ENCODE measurements at places on chromosomes 4 and X.

GRCh38 chr4:19195696-19196095, 1056.0 kb upstream of the SLIT2 start:
- DNase-seq = no peak

GRCh38 chr4:117783716-117784115, 250.6 kb upstream of the NDST3 start:
- no peak for DNase-seq

GRCh38 chrX:97563531-97564133, 679.9 kb downstream of the RPA4 start:
- peak; percentile 59 for DNase-seq

DNA sequence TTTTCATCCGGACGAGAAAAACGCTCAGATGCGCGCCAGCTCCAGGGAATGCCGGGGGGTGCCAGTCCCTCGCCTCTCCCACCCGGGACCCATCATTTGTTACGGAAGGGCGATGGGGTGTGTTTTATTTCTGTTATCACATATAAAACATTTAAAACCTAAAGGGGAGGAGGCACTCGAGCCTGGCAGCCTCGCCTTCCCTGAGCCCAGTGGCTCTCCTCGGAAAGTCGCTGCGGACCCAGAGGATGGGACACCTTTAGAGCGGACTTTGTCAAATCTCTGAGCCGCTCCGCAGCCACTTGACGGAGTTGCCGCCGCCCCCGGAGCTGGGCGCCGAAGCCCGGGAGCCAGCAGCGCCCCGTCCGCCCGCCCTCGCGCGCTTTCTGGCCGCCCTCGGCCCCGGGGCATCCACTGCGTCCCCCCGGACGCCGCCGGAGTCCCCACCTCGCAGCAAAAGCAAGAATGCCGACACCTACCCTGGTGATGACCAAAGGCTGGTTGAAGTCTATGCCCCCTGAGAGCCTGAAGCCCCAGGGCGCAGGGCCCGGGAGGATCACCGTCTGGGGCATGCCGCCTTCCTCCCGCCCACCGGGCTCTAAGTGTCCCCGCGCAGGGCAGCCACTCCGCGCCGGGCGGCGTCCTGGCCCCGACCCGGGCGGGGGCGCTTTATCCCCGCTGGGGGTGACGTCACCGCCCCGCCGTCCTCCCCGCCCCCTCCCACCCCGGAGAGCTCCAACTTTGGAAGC, at the start of gene PDLIM3:
Gene PDLIM3, minus strand, starts transcription at position 642 of the 746 bp plus-strand sequence. Its CDS starts 73 bp downstream, at position 569.
- DNase-seq = no peak

DNA sequence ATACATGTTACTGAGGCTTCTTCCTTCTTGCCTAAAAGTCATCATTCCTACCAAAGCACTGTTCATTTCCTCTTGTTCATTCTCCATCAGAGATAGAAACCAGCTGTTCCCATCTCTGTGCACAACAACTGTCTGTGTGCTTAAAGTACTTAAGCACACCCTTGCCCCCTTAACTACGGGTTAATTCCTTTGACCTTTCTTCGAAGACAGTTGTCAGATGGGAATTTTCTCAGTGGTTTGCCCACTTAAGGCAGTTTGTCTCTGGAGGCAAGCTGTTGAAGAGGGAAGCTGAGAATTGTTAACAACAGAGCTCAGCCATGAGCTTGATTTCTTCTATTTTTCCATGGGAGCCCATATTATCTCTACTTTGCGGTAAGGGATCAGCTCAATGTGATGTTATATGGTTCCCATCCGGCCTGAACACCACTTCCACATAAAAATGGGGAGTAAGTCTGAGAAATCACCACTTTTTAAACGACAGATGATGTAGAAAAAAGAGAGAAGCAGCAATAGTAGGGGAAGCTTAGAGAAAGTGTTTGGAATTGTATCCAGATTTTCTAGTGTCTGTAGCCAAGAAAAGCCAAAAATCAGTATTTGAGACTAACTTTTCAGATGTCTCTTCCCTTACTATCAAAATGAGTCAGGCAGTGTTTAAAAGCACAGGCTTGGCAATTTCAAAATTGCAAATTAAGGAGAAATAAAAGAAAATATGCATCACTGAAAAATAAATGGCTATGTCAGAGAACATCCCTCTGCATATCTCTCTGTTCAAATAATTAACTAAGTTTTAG, 194.4 kb downstream of the SLIT2 start:
- no peak for DNase-seq

DNA sequence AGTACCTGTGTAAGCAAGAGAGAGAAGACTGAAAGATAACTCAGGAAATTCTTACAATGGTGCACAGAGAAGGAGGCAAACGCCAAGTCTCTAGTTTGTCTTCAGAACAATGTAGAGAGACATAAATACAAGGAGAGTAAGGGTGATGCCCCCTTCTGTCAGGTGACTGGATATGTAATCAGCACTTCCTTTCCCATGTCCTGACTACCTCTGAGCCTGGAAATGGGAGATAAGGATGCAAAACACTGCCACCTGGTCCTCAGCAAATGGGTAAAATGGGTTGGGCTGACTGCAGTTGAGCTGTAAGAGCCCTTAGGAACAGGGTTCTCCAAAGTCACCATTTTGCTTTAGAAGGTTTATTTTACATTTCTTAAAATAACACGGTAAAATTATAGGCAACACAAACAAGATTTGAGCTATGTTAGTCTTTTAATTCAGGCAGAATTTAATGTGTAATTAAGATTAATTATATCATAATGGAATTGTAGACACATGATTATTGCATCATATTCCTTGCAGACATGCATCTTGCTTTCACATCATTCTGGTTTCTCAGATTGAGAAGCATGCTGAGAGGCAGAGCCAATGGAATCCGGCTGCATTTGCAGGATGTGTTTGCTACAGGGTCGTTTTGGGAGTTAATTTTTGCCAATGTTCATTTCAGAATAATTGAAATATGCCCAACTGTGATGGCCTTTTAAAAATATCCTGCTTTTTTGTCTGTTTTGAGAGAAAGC, 37.2 kb upstream of the ARX start:
- no peak for DNase-seq

DNA sequence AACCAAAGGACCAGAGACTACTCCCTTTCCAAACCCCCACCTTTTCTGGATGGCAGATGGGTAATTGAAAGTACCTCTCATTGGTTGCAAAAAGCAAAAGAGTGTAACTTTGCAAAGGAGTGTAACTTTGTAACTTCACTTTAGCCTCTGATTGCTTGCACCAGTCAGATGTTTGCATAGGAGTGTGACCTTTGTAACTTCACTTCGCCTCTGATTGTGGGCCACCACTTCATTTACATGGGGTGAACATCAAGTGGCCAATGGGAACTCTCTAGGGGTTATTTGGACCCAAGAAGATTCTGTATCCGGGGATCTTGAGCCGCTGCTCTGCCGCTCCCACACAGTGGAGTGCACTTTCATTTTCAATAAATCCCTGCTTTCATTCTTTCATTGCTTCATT, 9.9 kb upstream of the SLC25A43 start:
- no peak for DNase-seq

DNA sequence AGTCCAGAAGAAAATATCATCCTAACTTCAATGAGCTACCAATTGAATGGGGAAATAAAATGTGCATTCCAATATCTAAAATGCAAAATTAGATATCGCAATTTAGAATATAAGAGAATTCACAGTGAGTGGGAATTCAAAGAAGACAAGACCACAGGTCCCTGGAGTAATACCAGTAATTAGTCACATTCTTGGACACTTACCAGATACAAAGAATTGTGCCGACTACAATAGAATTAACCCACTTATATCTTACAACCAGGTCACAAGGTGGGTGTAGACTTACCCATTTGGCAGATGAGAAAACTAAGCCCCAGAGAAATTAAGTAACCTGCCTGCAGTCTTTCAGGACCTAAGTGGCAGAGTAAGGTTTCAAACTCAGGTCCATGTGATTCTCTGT, 84.3 kb upstream of the C1QTNF7 start:
- no peak for DNase-seq

GRCh38 chrX:67543818-67544217, at the start of gene AR:
TSS of gene AR (plus strand) at chrX:67544021. CDS start at chrX:67545147, 1,126 bp downstream.
- DNase-seq = no peak

- no peak for DNase-seq
Observed at GRCh38 chr4:123480706-123481418, 84.3 kb downstream of the SPRY1 start.

GRCh38 chr4:156999175-156999517, 27.5 kb upstream of the PDGFC start:
- peak; percentile 28 for DNase-seq

GRCh38 chrX:15973299-15973698, 118.7 kb upstream of the AP1S2 start:
- peak; percentile 58 for DNase-seq

GRCh38 chrX:136157187-136157586, 9.9 kb downstream of the FHL1 start:
- DNase-seq = peak; percentile 2

DNA sequence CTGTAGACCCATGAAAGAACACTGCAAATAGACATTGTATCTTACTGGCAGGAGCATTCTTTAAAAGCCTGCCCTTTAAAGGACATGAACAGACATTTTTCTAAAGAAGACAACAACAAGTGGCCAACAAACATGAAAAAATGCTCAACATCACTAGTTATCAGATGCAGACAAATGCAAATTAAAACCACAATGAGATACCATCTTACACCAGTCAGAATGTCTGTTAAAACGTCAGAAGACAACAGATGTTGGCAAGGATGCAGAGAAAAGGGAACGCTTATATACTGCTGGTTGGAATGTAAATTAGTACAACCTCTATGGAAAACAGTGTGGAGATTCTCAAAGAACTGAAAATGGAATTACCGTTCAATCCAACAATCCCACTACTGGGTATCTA, 77.2 kb downstream of the ATP10D start:
- no peak for DNase-seq

DNA sequence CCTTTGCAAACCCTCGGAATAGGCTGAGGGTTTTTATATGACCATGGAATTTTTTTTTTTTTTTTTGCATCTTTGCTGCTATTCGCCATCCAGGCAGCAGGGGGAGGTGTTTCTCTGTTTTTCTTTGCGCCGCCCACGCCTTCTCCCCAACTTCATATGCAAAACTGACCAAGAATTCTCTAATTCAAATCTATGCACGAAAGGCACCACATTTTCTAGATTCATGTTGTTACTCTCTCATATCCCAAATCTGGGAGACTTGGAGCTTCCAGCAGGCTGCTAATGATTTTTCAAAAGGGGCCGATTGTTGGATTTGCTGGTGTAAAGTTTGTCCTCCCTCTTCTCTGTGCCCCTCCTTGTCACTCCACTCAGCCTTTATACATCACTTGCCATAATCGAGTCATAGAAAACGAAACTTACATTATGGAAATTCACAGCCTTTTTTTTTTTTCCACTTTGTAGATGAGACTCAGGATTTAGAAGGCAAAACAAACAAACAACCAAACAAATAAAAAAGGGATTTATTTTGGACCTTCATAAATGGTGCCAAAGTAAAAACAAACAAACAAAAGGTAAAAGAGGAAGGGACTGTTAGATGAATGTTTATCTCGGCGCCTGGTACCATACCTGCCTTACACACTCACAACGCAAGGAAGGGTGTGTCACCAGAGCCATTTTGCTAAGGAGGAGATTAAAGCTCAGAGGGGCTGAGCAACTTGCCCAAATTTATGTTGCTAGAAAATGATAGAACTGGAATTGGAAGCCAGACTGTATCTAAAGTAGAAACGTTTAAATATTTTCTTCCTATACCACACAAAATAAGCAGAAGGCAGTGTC, 29.3 kb upstream of the BOD1L1 start:
- DNase-seq = peak; percentile 78

GRCh38 chr4:88989990-88990389, 67.0 kb downstream of the FAM13A start:
- DNase-seq = no peak

DNA sequence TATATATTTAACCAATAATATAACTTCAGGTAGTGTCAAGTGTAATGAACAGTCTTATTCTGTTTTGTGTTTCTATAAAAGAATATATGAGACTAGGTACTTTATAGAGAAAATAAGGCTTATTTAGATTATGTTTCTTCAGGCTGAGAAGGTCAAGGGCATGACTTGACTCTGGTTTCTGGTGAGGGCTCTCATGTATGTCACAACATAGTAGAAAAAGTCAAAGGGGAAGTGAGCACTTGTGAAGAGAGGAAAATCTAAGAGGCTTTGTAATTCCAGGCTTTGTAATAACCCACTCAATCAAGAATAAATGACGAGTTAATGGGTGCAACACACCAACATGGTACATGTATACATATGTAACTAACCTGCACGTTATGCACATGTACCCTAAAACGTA, 27.6 kb downstream of the PRR32 start:
- no peak for DNase-seq

DNA sequence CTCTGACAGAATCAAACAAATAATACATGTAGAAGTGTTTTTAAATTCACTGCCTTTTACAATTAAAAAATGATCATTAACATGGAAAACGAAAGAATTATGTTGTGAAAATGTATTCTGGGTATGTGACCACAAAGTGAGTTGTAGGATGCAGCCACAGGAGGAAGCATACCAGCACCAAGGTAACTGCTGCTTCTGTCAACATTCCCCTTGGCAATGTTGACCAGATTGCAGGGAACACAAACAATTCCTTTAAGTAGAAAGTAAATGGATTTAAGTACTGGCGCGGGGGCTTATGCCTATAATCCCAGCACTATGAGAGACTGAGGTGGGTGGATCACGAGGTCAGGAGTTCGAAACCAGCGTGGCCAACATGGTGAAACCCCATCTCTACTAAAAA, 1877.9 kb upstream of the PCDH7 start:
- no peak for DNase-seq

DNA sequence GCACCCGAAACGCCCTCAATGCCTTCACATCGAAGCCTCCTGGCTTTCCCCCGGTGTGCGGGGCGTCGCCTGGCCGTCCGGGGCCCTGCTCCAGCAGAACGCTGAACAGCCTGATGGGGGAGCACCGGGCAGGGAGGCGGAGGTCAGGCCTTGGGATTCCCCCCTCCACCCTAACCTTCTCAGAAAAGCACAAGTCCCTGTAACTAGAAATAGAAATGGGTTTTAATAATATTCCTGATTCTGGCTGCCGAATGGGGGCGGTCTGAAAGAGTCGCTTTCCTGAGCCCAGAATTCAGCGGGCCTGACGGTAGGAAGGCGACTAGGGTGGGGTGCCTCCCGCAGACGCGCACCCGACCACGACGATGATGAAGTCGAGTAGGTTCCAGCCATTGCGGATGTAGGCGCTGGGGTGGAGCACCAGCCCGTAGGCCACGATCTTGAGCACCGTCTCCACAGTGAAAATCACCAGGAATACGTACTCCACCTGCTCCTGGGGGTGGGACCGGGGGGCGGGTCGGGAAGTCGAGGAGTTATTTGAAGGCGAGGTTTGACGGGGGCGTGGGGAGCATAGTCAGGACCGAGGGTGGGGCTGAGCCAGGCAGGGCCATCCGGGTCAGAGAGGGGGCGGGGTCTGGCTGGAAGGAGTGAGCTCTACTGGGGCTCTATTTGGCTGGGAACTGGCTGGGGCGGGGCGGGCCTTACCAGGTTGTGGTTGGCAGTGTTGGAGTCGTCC, 2.5 kb downstream of the CACNA1F start:
- peak; percentile 63 for DNase-seq

- DNase-seq = no peak
Observed at GRCh38 chrX:30065226-30065625, 150.1 kb upstream of the MAGEB2 start.

GRCh38 chr4:89266128-89266527, 41.5 kb downstream of the GPRIN3 start:
- DNase-seq = no peak

- peak; percentile 14 for DNase-seq
Observed at GRCh38 chr4:11106759-11107158, 321.9 kb downstream of the HS3ST1 start.

Data from inflammatory macrophage (primary cell).